ENCODE measurements at places on chromosomes 4 and X.

DNA sequence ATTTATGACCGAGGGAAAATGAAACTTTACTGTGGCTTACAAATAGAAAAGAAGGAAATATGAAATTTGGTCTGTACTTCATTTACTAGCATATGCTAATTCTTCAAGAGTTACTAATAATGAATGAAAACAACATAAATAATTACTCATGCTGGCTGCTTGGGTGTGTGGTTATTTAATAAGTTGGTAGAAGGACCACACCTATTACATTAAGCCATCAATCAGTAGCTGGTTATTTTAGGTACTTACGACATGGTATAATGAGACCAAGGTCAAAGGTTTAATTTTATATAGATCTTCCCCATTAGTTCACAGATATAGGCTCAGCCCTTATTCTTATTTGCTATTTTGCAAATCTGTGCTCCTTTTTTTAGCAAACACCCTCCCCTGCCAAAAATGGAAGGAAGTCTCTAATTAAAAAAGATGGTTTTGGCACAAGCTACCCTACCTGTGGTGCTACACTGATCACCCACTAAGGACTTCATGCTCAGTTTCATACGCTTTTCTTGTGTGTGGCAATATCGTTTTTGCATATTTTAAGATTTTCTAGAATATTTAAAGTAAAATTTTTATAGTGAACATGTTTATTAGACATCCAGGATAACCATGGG is 14.1 kb downstream of the TMPRSS11D start:
- DNase-seq = no peak

GRCh38 chr4:121073004-121073435 is 685 bp upstream of the NDNF start:
- no peak for DNase-seq

GRCh38 chr4:40059362-40059761 is 2.7 kb downstream of the N4BP2 start:
- no peak for DNase-seq

GRCh38 chrX:41350150-41350975 is 16.4 kb downstream of the DDX3X start:
- DNase-seq = no peak

- no peak for DNase-seq
Observed at GRCh38 chr4:168784786-168785461, 225.1 kb downstream of the CBR4 start.

- DNase-seq = no peak
Observed at GRCh38 chr4:86685401-86685800, 91.3 kb downstream of the PTPN13 start.

DNA sequence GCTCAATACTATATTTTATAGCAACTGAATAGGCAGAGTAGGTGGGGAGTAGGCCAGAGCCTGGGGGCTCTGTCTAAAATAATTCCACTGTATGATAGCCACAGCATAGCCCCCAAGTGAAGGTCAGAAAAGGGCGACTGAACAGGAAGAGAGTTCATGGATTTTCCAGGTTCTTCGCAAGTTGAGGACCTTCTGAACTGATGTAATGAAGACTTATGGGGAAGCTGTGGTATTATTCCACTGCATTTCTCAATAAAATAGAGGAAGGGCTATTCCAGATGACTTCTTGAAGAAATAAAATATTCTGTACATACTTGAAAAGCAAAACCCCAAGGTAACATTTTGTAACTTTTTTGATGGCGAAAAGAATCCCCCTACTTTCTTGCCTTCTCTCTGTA is 231.4 kb upstream of the GPC4 start:
- no peak for DNase-seq

- DNase-seq = no peak
Observed at GRCh38 chr4:44145868-44146267, 302.7 kb downstream of the KCTD8 start.

DNA sequence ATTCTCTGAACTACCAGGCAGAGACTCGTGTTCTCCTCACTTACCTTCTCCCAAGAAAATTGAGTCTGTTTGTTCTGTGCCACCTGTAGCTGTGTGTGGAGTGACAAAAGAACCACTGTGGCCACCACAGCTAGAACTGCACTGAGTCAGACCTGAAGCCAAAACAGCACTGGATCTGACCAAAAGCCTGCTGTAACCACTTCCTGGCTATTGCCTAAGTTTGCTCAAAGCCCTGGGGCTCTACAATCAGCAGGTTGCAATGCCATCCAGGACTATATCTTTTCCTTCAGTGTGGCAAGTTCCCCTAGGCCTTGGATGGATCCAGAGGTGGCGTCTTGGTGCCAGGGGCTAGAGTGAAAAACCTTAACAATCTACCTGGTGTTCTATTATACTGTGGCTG is 449.1 kb downstream of the FAM133A start:
- DNase-seq = no peak

All from activated CD4-positive, alpha-beta T cell treated with anti-CD3 and anti-CD28 coated beads, Interleukin-2, amount 50 U/mL, for 4 hours (primary cell).